ENCODE measurements at places on chromosomes 1 and 21. TPM values are rescaled to one million over a fixed set of nuclear protein-coding genes. Genes with fewer than 3 reads are reported as not detected.

The MYOM3 gene
- polyA plus RNA-seq, result not detected

The LEFTY1 gene
- polyA plus RNA-seq, result not detected

The KRTAP19-1 gene
- polyA plus RNA-seq, result not detected

- DNase-seq, result no peak
- H3K4me3 ChIP-seq, result peak overlapping the region; percentile 66
- H3K36me3 ChIP-seq, result peaks cover 3% of the 10 kb centered on the region
Observed at GRCh38 chr1:54887665-54888071, 673 bp upstream of the DHCR24 start.

DNA sequence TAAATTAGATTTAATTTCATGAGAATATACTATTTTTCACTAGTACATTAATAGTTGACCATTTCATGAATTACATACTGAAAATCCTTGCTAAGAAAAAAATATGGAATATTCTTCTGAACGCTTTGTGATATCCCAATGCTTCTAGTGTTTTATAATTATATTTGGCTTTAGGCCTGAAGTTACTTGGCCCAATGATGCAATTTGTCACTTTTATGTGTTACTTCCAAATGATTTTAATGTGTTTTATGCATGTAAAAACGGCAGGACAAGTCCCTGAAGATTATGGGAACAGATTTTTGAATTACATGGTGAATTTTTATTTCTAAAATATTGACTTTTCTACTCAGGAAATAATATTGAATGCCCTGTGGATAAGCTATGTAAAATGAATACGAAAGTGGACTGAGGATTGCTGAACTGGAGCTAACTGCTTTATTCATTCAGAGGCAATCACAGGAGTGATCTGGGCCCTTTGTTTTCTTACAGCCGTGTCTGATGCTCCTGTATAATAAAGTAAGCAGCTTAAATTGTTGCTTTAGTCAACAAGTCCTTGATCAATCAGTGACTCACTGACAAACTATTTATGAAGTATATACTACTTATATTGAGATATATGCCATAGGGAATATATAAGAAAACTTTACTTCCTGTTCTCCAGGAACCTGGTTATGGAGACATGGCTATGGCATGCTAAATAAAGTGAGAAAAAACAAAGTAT lies 543.0 kb upstream of the RGS18 start:
- no peaks in the 10 kb centered on the region for H3K27me3 ChIP-seq
- H3K4me1 ChIP-seq, result no peaks in the 10 kb centered on the region
- no peak overlapping the region for H3K4me3 ChIP-seq
- H3K36me3 ChIP-seq, result no peaks in the 10 kb centered on the region
- no peak for DNase-seq

- H3K4me3 ChIP-seq, result no peak overlapping the region
- no peaks in the 10 kb centered on the region for H3K27me3 ChIP-seq
- no peak overlapping the region for H3K27ac ChIP-seq
- no peaks in the 10 kb centered on the region for H3K36me3 ChIP-seq
- no peak for DNase-seq
Observed at GRCh38 chr1:198228925-198229324, 72.1 kb downstream of the NEK7 start.

DNA sequence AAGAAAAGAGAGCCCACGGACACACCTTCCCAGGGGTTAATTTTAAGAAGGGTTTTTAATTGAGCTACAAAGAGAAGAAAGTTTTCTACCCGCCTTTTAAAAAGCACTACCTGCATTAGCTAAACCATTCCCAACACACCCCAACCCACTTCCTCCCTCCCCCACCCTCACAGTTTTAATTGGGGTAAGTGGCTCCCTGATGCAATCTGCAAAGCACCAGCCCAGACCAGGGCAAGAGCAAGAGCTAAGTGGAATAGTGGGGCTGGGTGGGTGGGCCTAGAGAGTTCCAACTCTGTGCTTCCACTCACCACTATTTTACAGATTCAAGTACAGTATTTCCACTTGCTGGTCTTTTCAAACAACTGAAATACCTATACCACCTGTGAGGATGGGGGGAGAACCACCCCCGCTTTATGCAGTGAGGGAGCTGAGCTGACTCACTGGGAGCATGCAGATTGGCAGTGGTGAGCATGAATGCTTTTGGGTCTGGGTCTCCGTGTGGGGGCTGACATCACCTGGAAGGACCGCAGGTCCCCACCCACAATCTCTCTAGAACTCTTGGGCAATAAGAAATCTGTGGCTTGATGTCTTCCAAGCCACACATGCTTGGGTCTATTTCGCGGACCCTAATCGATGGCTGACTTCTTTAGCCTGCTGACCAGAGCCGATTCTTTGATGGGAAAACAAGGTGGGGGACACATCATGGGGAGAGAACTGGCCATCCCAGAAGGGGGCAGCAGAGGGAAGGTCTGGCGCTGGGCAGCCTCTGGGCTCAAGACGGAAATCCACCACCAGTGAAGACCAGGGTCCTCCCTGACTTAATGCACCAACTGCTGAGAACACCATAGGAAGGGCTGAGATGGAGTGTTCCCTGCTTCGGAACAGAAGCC lies 95.5 kb downstream of the SSBP3 start:
- no peaks in the 10 kb centered on the region for H3K36me3 ChIP-seq
- H3K4me3 ChIP-seq, result peak overlapping the region; percentile 20
- H3K27ac ChIP-seq, result peak overlapping the region; percentile 53
- no peaks in the 10 kb centered on the region for H3K27me3 ChIP-seq

GRCh38 chr1:24644100-24644384 lies 940 bp downstream of the SRRM1 start:
- peaks cover 26% of the 10 kb centered on the region for H3K36me3 ChIP-seq
- peaks cover 32% of the 10 kb centered on the region for H3K4me1 ChIP-seq
- no peak for DNase-seq
- peak overlapping the region; percentile 98 for H3K27ac ChIP-seq
- no peaks in the 10 kb centered on the region for H3K27me3 ChIP-seq

DNA sequence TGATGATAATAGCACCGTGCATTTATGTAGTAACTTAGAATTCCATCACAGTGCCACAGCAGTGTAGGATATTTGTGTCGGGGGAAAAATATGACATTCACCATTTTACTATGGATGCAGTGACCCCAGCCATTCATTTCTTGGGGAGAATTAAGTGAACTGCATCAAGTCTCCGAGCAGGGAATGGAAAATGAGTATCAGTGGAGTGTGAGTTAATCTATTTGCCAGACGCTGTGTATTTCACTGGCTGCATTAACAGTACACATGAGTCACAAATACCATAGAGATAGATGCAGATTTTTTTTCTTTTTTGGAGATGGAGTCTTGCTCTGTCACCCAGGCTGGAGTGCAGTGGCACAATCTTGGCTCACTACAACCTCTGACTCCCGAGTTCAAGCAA lies 33.8 kb upstream of the SLC45A1 start:
- no peak for DNase-seq
- H3K36me3 ChIP-seq, result no peaks in the 10 kb centered on the region
- no peak overlapping the region for H3K27ac ChIP-seq
- H3K4me1 ChIP-seq, result no peaks in the 10 kb centered on the region
- H3K27me3 ChIP-seq, result no peaks in the 10 kb centered on the region

DNA sequence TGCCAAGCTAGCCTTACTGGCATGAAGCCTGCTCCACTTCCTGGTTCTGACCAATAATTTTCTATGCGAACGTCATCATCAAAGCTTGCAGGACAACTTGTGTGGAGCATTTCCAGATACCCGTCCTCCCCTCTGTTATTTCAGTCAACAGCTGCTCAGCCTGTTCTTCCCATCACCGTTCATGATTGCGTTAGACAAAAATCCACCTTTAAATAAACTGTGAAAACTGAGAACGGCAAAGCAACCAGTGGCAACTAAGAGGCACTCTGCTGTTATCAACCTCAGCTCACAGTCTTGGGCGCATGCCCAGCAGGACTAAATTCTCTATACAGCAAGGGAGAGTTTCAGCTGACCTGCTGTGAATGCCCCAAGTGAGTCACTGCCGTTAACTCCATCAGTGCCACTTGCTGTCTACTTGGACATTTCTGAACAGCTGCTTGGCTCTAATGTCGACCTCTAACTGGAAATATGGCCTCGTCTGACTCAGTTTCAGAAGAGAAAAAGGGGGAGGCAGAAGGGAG lies 207.4 kb upstream of the RUNX1 start:
- DNase-seq, result no peak
- H3K27ac ChIP-seq, result no peak overlapping the region
- no peaks in the 10 kb centered on the region for H3K36me3 ChIP-seq
- H3K27me3 ChIP-seq, result no peaks in the 10 kb centered on the region
- no peak overlapping the region for H3K4me3 ChIP-seq

- no peak overlapping the region for H3K27ac ChIP-seq
- H3K27me3 ChIP-seq, result no peaks in the 10 kb centered on the region
- no peaks in the 10 kb centered on the region for H3K36me3 ChIP-seq
- no peak for DNase-seq
- H3K4me3 ChIP-seq, result no peak overlapping the region
Observed at GRCh38 chr21:29312981-29313380, 14.3 kb downstream of the BACH1 start.

DNA sequence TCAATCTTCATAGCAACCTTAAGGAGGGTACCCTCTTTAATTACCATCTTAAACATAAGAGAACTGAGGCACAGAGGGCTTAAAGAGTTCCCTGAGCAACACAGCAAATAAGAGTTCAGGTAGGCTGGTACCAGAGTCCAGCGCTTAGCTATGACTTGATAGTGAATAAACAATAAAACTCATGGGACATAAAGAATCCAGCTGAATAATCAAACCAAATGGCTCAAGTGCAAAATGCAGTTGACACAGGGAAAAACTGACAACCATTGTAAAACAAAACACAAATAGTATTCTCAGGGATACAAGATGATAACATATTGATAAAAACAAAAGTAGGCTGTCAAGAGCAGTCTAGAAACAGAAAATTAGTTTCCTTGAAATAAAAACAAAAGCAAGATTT lies 176.9 kb upstream of the HMGB4 start:
- no peaks in the 10 kb centered on the region for H3K36me3 ChIP-seq
- DNase-seq, result no peak

DNA sequence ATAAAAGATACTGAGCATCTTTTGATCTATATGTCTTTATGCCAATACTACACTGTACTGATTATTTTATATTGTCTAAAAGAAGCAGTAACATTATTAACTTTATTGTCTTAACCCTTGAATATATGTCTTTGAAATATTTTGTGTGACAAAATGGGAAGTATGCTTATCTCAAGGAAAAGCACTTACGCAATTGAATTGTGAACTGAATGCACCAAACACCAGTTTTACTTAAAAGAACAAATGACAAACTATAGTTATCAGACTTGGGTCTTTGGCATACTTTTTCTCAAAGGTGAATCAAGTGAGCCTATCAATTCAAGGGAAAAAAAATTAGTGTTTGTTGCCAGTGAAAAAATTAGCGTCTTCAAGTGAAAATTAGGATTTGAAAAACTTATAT lies 9.2 kb upstream of the SLC6A9 start:
- H3K4me3 ChIP-seq, result no peak overlapping the region
- no peaks in the 10 kb centered on the region for H3K27me3 ChIP-seq
- H3K4me1 ChIP-seq, result no peaks in the 10 kb centered on the region
- no peaks in the 10 kb centered on the region for H3K36me3 ChIP-seq
- no peak overlapping the region for H3K27ac ChIP-seq
